Stomach (tissue), 19 donors: ENCODE measurements at places on chromosomes 6 and 20. TPM values are rescaled to one million over a fixed set of nuclear protein-coding genes. Genes with fewer than 3 reads are reported as not detected.

DNA sequence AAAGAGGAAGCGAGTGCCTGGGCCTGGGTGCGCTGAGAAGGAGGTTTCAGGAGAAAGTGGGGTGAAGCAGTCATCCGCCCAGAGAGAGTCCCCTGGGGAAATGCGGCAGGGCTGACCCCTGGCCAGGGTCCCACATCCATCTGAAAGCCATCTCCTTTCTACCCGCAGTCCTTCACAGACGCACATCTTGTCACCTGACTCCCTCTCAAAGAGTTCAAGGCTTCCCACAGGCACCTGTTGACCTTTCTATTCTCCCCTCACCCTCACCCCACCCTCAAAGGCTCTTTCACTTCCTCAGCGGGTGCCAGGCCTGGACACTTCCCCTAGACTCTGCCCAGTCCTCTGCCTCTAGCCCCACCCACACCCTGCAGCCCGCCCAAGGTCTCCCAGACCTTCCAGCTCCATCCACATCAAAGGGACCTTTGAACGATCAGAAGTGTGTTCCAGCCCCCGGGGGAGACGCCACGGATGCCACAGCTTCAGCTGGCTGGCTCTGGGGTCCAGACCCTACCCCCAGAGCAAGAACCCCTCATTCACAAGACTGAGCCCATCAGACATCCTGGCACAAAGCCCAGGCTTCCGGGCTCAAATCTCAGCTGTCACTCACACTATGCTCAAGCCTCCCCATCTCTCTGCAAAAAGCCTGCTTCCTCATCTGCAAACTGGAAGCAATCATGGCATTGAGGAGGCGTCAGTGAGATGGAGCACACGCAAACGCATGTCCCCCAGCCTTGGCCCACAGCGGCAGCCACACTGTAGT is 2.1 kb downstream of the CTSZ start:
- no peaks in the 10 kb centered on the region for H3K27me3 ChIP-seq
- H3K4me3 ChIP-seq, result peak overlapping the region; percentile 72
- DNase-seq, result peak; percentile 68

GRCh38 chr6:170383466-170384035 is 77.0 kb downstream of the FAM120B start:
- no peaks in the 10 kb centered on the region for H3K27me3 ChIP-seq
- H3K4me3 ChIP-seq, result no peak overlapping the region
- H3K27ac ChIP-seq, result no peak overlapping the region
- no peak for DNase-seq
- no peaks in the 10 kb centered on the region for H3K4me1 ChIP-seq

DNA sequence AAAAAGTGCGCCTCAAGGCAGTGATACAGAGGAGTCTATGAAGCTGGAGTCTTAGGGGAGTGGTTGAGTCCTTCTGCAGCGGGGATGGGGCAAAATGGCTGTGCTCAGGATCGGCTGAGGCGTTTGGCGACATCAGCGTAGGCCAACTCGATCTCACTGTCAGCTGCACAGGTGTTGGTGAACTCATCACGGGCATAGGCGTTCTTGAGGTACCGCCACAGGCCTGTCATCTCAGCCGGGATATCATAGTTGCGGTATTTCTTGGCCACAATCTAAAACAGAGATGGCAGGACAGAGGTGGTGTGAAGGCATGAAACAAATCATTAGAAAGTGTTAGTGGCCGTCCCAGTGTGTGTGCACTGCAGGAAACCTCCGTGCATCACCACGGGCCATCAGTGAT is 112.7 kb downstream of the CLIC5 start:
- H3K27ac ChIP-seq, result no peak overlapping the region
- no peaks in the 10 kb centered on the region for H3K36me3 ChIP-seq
- no peak overlapping the region for H3K4me3 ChIP-seq
- H3K4me1 ChIP-seq, result no peaks in the 10 kb centered on the region
- no peaks in the 10 kb centered on the region for H3K27me3 ChIP-seq

- peaks cover 77% of the 10 kb centered on the region for H3K36me3 ChIP-seq
- H3K27me3 ChIP-seq, result no peaks in the 10 kb centered on the region
- no peaks in the 10 kb centered on the region for H3K4me1 ChIP-seq
- DNase-seq, result no peak
These were observed 14.0 kb upstream of the GSTA4 start for GRCh38 chr6:53009056-53009455.

- no peaks in the 10 kb centered on the region for H3K36me3 ChIP-seq
- DNase-seq, result no peak
- no peak overlapping the region for H3K27ac ChIP-seq
- no peaks in the 10 kb centered on the region for H3K4me1 ChIP-seq
These were observed 6.7 kb upstream of the DLGAP4 start for GRCh38 chr20:36299459-36299858.

DNA sequence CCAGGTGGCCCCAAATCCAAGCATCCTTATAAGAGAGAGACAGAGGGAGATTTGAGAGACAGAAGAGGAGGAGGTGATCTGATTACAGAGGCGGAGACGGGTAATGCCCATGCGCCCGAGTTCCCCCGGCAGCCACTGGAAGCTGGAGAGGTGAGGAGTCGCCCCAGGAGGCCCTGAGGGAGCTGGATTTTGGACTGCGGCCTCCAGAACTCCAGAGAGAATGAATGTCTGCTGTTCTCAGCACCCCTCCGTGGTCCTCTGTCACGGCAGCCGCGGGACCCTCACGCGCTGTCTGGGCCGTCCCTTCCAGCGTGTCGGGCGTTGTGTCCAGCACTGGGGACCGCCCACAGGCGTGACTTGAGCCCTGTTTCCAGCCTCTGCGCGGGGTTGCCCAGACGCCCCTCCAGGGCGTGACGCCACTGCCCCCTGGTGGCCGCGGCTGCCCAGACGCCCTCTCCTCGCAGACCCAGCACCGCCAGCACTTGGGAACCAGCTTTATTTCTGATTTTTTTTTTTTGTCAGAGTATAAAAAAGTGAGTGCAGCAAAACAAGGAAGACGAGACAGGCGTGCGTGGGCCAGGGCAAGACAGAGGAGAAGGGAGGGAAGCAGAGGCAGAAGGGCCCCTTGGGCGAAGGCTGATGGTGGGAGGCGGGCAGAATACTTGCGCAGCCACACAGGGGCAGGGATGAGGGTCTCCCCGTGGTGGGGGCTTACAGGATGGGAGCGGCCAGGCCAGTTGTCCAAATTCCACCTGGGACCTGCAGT is 4.1 kb upstream of the ZNF512B start:
- DNase-seq, result peak; percentile 90
- H3K4me3 ChIP-seq, result peak overlapping the region; percentile 32
- peak overlapping the region; percentile 27 for H3K27ac ChIP-seq
- peaks cover 10% of the 10 kb centered on the region for H3K36me3 ChIP-seq

DNA sequence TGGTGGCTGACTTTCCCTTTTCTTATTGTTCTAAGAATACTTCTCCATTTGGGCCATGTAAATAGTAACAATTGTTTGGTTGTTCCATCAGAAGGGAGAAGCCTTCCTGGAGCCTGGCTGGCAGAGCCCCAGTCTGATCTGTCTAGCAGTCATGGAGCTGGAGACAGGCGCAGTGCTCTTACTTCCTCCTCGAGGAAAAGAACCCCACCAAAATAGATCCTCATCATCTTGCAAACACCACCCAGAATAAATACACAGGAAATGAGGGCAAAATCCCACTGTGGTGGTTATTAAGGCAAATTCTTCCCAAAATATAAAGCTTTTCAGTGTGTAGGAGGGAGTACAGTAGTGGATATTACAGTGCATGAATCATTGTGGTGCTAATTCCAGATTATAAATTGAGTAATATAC is 195.1 kb upstream of the SGK1 start:
- H3K4me1 ChIP-seq, result no peaks in the 10 kb centered on the region
- no peak overlapping the region for H3K27ac ChIP-seq
- no peaks in the 10 kb centered on the region for H3K27me3 ChIP-seq
- H3K36me3 ChIP-seq, result no peaks in the 10 kb centered on the region
- no peak for DNase-seq

DNA sequence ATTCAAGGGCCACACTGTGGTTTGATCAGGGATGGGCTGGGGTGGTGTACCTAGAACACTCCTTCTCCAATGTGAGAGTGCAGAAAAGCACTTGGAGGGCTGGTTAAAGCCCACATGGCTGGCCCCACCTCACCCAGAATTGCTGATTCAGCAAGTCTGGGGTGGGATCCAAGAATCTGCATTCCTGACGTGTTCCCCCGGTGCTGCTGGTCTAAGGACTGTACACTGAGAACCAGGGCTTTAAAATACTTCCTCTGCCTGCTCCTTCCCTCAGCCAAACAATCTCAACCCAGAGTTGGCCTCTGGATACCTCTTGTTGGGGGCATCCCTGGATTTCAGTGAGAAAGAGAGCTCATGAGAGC is 13.4 kb upstream of the OCSTAMP start:
- H3K27ac ChIP-seq, result no peak overlapping the region
- H3K4me1 ChIP-seq, result peaks cover 22% of the 10 kb centered on the region
- H3K27me3 ChIP-seq, result no peaks in the 10 kb centered on the region
- no peak overlapping the region for H3K4me3 ChIP-seq

DNA sequence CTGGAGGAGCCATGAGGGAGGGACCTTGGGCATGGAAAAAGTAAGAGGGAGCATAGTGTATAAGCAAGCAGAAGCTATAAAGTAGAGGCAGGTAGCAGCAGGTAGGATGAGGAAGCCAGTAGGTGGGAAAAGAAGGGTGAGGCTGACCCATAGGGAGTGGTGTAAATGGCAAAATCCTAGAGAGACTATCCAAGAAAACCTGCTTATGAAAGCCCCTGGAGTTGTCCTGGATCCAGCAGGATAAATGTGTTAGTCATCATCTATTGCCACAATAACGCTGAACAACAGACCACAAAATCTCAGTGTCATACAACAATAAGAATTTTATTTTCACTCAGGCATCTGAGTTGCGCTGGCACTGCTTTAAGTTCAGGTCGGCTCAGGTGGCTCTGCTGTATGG is 30.2 kb downstream of the CHD6 start:
- no peak overlapping the region for H3K4me3 ChIP-seq
- no peaks in the 10 kb centered on the region for H3K27me3 ChIP-seq
- H3K36me3 ChIP-seq, result no peaks in the 10 kb centered on the region

DNA sequence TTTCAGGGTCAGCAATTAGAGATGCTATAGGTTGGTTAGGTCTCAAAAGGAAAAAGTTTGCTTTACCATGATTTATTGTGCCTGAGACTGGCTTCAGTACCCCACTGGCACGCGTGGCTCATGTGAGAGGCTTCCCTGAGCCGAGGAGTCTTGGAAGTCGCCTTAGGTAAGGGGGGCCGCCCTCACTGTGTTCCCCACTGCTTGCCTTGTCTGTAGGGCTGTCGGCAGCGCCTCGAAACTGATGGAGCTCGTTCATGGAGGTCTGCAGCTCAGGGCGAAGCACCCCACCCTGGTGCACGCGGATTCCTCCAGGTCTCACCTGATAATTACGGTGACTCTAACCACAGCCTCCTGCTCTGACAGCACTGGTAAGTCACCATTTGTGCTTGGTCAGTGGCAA is 39.2 kb downstream of the FRMD1 start:
- no peak overlapping the region for H3K27ac ChIP-seq
- H3K27me3 ChIP-seq, result no peaks in the 10 kb centered on the region
- no peaks in the 10 kb centered on the region for H3K36me3 ChIP-seq

DNA sequence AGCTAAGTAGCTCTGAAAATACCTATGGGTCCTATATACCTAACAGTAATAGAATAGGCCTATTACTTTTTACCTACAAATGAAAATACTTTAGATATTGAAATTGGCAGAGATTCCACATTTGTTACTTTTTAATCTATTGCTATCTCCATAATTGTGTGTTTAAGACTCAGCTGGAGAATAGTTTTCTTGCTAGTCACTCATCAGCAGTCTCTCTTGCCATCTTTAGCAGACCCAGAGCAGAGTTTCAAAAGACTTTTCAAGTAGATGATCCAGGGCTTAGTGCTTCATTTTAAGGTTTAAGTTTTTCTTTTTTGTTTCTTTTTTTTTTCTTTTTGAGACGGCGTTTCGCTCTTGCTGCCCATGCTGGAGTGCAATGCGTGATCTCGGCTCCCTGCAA is 12.9 kb downstream of the ANKS1A start:
- no peak overlapping the region for H3K4me3 ChIP-seq
- DNase-seq, result no peak
- peaks cover 11% of the 10 kb centered on the region for H3K4me1 ChIP-seq
- H3K36me3 ChIP-seq, result no peaks in the 10 kb centered on the region

- no peak overlapping the region for H3K27ac ChIP-seq
- no peak for DNase-seq
- H3K4me3 ChIP-seq, result no peak overlapping the region
- no peaks in the 10 kb centered on the region for H3K27me3 ChIP-seq
- H3K4me1 ChIP-seq, result peaks cover 5% of the 10 kb centered on the region
These were observed 311.2 kb downstream of the NRN1 start for GRCh38 chr6:5695260-5696245.

DNA sequence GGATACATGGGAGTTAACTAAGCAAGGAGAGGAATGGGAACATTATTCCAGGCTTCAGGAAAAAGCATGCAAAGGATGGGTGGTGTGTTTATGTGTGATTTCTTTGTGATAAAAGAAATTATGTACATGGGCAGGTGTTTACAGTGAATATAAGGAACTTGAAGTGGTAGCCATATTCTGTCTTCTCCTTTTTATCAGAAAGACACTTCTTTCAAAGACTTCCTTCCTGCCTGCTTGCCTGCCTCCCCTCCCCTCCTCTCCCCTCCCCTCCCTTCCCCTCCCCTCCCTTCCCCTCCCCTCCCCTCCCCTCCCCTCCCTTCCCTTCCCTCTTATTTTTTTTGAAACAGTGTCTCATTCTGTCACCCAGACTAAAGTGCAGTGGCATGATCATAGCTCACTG is 14.4 kb downstream of the CYB5R4 start:
- DNase-seq, result no peak
- H3K36me3 ChIP-seq, result peaks cover 4% of the 10 kb centered on the region
- H3K4me1 ChIP-seq, result peaks cover 4% of the 10 kb centered on the region
- H3K4me3 ChIP-seq, result no peak overlapping the region
- no peak overlapping the region for H3K27ac ChIP-seq

DNA sequence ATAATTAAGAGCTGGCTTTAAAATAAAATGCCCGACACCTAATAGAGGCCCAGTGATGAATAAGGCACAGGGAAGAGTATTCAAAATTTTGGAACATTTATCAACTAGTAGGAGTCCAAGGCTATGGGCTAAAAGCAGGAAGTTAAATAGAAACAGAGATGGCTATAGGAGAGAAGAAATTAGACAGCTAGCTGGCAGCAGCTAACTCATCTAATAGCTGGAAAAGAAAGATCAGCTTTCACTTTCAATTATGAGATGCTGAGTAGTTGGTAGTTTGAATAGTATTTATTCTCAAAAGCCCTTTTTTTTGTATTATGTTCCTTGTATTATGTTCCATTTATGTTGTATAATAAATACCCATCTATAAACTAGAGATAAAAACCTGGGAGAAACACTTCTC is 215.7 kb downstream of the SLC35F1 start:
- no peaks in the 10 kb centered on the region for H3K27me3 ChIP-seq
- no peak for DNase-seq
- H3K4me1 ChIP-seq, result no peaks in the 10 kb centered on the region

MUCL3 gene
- 346 TPM for total RNA-seq

SCUBE3 gene
- total RNA-seq, result 2.3 TPM

MCCD1 gene
- not detected for total RNA-seq

PRPF6 gene
- total RNA-seq, result 49.4 TPM

PRL gene
- total RNA-seq, result not detected

NKX2-2 gene
- total RNA-seq, result 0.29 TPM

BIRC7 gene
- not detected for total RNA-seq

IL17F gene
- total RNA-seq, result not detected

LY6G5C gene
- total RNA-seq, result not detected

SOBP gene
- 16.9 TPM for total RNA-seq

HS3ST5 gene
- total RNA-seq, result 2.2 TPM

SLC35D3 gene
- total RNA-seq, result not detected
